ENCODE measurements at places on chromosomes 2 and 18. TPM values are rescaled to one million over a fixed set of nuclear protein-coding genes. Genes with fewer than 3 reads are reported as not detected.

- H3K27me3 ChIP-seq: no peaks in the 10 kb centered on the region
- DNase-seq: no peak
Observed at GRCh38 chr2:129190494-129190893, 789.0 kb upstream of the RAB6C start.

DNA sequence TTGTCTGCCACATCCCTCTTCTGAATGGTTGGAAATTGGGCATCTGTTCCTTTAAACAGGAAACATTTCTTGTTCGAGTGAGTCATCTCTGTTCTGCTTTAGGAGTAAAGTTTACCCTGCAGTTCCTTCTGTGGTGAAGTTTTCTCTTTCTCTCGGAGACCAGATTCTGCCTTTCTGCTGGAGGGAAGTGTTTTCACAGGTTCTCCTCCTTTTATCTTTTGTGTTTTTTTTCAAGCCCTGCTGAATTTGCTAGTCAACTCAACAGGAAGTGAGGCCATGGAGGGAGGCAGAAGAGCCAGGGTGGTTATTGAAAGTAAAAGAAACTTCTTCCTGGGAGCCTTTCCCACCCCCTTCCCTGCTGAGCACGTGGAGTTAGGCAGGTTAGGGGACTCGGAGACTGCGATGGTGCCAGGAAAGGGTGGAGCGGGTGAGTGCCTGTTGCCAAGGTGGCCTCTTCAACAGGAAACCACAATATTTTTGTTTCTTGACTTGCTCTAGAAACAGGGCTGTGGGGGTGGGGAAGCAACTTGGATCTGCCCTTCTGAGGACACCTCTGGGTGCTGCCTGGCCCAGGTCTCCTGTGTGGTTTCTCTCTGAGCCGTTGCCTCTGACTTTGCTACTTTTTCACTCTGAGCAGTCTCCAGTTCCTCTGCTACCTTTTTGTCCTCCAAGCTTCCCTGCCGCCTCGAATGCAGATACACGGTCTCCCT lies 2.2 kb upstream of the CASP8 start:
- peaks cover 32% of the 10 kb centered on the region for H3K4me1 ChIP-seq
- no peaks in the 10 kb centered on the region for H3K27me3 ChIP-seq
- no peak for DNase-seq
- H3K27ac ChIP-seq: peak overlapping the region; percentile 100

SNORC gene
- 1.9 TPM for total RNA-seq

GRCh38 chr2:66439812-66440542 lies 5.1 kb downstream of the MEIS1 start:
- H3K27ac ChIP-seq: no peak overlapping the region
- H3K4me3 ChIP-seq: peak overlapping the region; percentile 50
- peaks cover 20% of the 10 kb centered on the region for H3K4me1 ChIP-seq
- peaks cover 89% of the 10 kb centered on the region for H3K27me3 ChIP-seq
- no peaks in the 10 kb centered on the region for H3K36me3 ChIP-seq

UGT1A10 gene
- not detected for total RNA-seq

RALB gene
- total RNA-seq: 25.4 TPM

GRCh38 chr2:197847651-197848401 lies 43.4 kb downstream of the PLCL1 start:
- no peak overlapping the region for H3K4me3 ChIP-seq
- no peaks in the 10 kb centered on the region for H3K36me3 ChIP-seq
- H3K27me3 ChIP-seq: peaks cover 10% of the 10 kb centered on the region
- H3K27ac ChIP-seq: no peak overlapping the region
- DNase-seq: no peak

DNA sequence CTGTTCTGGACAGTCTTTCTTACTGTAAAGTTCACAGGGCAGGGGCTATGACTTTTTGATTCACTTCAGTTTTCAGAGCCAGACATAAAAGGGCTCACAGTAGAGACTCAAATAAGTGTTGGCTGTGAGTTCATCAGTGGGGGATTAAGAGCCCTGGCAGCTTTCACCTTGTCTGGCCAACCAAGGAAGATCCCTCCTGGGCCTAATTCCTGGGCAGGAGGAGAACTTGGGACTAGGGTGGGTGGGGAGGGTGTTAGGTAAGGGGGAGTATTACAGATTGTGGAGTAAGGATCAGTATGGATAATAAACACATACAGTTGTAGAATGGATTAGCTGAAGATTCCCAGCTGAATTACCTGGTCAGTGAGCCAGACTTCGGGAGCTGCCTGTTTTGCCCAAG lies 904 bp upstream of the SFXN5 start:
- H3K27me3 ChIP-seq: no peaks in the 10 kb centered on the region
- peak overlapping the region; percentile 90 for H3K4me3 ChIP-seq
- peak overlapping the region; percentile 91 for H3K27ac ChIP-seq
- peaks cover 4% of the 10 kb centered on the region for H3K36me3 ChIP-seq
- H3K4me1 ChIP-seq: peaks cover 30% of the 10 kb centered on the region

Data from osteocyte (in vitro differentiated cells).